ENCODE measurements at places on chromosomes 1 and 21. TPM values are rescaled to one million over a fixed set of nuclear protein-coding genes. Genes with fewer than 3 reads are reported as not detected.

Gene GRIK3
- total RNA-seq: 0.05 TPM

Gene AVPR1B
- total RNA-seq: not detected

- H3K4me3 ChIP-seq: no peak overlapping the region
- peaks cover 11% of the 10 kb centered on the region for H3K4me1 ChIP-seq
- peak; percentile 63 for DNase-seq
- H3K36me3 ChIP-seq: no peaks in the 10 kb centered on the region
Measured at GRCh38 chr1:180925471-180926051, 12.9 kb downstream of the KIAA1614 start.

DNA sequence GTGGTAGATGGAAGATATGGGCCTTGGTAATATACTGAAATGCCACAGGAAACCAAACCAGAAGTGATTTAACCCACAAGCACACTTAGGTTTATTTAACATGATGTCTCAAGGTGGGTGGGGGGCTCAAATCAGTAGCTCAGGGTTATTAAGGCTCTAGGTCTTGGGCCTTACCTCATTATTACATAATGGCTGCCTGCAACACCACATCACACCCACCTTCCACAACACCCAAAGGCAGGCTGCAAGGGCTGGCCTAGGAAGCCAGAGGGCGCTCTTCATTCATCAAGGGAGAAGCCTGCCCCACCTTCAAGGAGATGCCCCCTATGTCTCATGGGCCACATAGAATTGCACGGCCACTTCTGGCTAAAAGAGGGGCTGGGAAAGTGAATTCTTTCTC lies 6.0 kb downstream of the TFF1 start:
- no peaks in the 10 kb centered on the region for H3K4me1 ChIP-seq
- no peak for DNase-seq
- H3K27me3 ChIP-seq: peaks cover 3% of the 10 kb centered on the region

DNA sequence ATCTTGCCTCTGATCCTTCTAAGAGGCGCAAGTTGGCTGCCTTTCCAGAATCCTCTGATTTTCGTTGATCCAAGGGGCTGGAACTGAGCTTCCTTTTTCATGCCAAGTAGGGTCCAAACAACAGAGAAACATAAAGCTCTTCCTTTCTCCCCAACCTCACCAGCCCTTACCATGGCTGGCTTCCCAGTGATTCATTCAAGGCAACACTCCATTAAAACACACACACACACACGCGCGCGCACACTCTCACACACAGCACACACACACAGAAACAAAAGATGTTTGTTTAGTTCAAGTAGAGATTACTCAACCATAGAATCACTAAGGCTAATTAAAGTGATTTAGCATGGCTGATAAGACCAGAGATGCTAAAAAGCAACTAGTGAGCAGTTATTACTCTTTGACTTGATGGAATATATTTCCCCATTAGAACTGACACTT lies 13.0 kb upstream of the GUCA2A start:
- no peak for DNase-seq
- H3K27ac ChIP-seq: no peak overlapping the region
- no peaks in the 10 kb centered on the region for H3K27me3 ChIP-seq
- H3K4me1 ChIP-seq: peaks cover 10% of the 10 kb centered on the region
- no peak overlapping the region for H3K4me3 ChIP-seq

- H3K27ac ChIP-seq: peak overlapping the region; percentile 42
- peaks cover 9% of the 10 kb centered on the region for H3K4me1 ChIP-seq
- peak; percentile 63 for DNase-seq
- no peak overlapping the region for H3K4me3 ChIP-seq
Measured at GRCh38 chr1:24018611-24019580, 38.8 kb upstream of the SRSF10 start.

GRCh38 chr21:28674763-28675162 lies 317.9 kb downstream of the LTN1 start:
- no peaks in the 10 kb centered on the region for H3K4me1 ChIP-seq
- no peak overlapping the region for H3K4me3 ChIP-seq
- H3K27ac ChIP-seq: no peak overlapping the region
- H3K27me3 ChIP-seq: no peaks in the 10 kb centered on the region
- no peak for DNase-seq
- no peaks in the 10 kb centered on the region for H3K36me3 ChIP-seq

DNA sequence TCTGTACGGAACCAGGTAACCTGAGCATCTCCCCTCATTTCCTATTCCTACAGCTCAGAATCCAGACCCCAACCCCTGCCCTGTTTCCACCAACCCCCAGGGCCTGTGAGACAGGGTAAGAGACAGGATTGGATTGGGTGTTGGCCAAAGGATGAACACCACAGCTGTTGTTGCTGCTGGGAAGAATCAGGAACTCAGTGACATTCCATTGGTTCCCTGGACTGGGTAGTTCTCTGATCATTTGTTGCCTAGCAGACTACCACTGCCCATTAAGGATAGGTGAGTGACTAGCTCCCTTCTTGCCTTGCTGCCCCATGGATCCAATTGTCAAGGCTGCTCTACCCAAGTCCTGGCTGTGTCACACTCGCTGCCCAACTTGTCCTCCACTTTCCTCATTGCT lies 10.0 kb downstream of the NCSTN start:
- H3K27ac ChIP-seq: no peak overlapping the region
- no peak for DNase-seq
- H3K36me3 ChIP-seq: peaks cover 96% of the 10 kb centered on the region

- H3K4me1 ChIP-seq: peaks cover 56% of the 10 kb centered on the region
- H3K36me3 ChIP-seq: no peaks in the 10 kb centered on the region
- peak overlapping the region; percentile 79 for H3K27ac ChIP-seq
- DNase-seq: no peak
Measured at GRCh38 chr1:19815801-19816736, 986 bp upstream of the RNF186 start.

Measured in liver (tissue), 10 donors.